Mucosa of gallbladder (tissue), 1 donor: ENCODE measurements at places on chromosomes 4 and X.

GRCh38 chr4:8403976-8404375 is 36.5 kb downstream of the ACOX3 start:
- DNase-seq: no peak

- no peak for DNase-seq
Measured at GRCh38 chrX:14851526-14851925, 21.3 kb downstream of the FANCB start.

DNA sequence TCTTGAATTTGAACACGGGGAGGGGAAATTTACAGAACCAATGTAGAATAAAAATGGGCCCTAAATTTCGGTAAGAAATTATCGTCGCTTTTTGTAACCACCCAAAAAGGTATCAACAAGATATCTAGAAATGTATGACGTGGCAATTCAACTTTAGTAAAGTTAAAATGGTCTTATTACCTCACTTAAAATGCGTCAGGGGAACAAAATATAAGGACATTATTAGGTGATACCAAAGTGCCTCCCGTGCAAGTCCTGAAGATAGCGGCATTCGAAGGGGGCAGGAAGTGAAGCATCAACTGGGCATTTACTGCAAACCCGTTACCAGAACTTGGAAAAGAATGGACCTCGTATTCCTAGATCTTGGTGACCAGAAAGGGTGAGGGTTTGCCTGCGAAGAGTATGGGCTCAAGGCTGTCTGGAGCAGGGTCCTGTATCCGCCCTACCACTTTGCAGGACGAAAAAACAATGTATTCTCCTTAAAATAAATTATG is 980 bp downstream of the AP1S2 start:
- no peak for DNase-seq

DNA sequence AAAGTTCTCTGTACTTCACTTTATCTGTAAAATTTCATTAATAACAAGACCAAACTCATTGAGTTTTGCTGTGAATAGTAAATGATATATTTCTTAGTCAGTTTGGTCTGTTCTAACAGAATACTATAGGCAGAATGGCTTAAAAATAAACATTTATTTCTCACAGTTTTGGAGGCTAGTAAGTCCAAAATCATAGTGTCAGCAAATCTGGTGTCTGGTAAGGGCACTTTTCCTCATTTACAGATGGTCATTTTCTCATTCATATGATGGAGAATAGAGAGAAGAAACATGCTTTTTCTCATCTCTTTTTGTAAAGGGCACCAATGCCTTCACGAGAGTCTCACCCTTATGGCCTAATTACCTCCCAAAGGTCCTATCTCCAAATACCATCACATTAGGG is 415.1 kb downstream of the FAM133A start:
- DNase-seq: no peak

DNA sequence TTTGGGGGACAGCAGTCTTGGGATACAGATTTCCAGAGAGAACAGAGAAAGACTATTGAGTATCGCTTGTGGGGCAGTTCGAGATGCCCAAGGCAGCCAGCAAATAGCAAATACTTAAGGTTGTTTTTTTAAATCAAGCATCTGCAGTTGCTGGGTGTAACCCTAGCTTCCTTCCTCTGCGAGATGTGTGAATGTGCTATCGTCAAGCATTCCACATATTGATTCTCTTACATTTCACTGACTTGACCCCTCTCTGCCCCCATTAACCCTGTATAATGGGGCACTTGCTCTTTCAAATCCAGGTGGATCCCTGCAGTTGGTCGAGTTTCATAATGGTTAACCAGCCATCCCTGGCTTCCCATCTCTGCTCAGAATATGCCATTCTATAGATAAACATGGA is 23.5 kb downstream of the KCNE5 start:
- DNase-seq: no peak

- DNase-seq: no peak
Measured at GRCh38 chr4:78095081-78095480, 38.0 kb downstream of the FRAS1 start.

DNA sequence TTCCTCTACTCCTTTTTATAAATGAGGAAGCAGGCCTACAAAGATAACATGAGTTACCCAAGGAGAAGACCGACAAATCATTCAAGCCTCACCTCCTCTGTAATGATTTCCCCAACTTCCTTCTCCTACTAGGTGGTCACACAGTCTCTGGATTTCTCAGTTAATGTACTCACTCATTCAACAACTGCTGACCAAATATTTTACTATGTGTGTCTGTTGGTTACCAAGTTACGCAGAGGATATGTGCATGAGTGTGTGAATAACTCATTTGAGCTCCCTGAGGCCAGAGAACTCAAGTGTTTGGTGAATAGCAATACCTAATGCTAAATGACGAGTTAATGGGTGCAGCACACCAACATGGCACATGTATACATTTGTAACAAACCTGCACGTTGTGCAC is 10.4 kb downstream of the CASK start:
- DNase-seq: no peak

- no peak for DNase-seq
Measured at GRCh38 chrX:139692506-139692849, 15.5 kb downstream of the MCF2 start.
